Upper lobe of right lung (tissue), 1 donor: ENCODE measurements at places on chromosomes 7 and 10. TPM values are rescaled to one million over a fixed set of nuclear protein-coding genes. Genes with fewer than 3 reads are reported as not detected.

The IFIT1B gene
- not detected for total RNA-seq

- H3K4me3 ChIP-seq, result no peak overlapping the region
- H3K36me3 ChIP-seq, result no peaks in the 10 kb centered on the region
- no peaks in the 10 kb centered on the region for H3K27me3 ChIP-seq
Measured at GRCh38 chr10:77031531-77032187, 605.9 kb downstream of the KCNMA1 start.

DNA sequence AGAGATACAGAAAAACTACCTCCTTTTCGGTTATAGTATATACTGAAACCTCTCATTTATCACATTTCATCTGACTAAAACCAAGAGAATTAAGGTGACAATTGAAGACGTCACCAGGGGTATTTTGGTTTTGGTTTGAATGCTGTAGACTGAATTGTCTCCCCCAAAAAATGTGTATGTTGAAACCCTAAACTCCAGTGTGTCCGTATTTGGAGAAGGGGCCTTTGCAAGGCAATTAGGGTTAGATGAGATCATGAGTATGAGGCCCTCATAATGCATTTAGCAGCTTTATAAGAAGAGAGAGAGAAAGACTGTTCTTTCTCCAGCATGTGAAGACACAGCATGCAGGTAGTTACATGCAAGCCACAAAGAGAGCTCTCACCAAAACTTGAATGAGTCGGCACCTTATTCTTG lies 59.5 kb downstream of the CACNA2D1 start:
- H3K36me3 ChIP-seq, result no peaks in the 10 kb centered on the region
- H3K27ac ChIP-seq, result no peak overlapping the region
- no peaks in the 10 kb centered on the region for H3K4me1 ChIP-seq
- H3K4me3 ChIP-seq, result no peak overlapping the region

The TCF7L2 gene
- 47.4 TPM for total RNA-seq

The RNLS gene
- total RNA-seq, result 3.7 TPM

DNA sequence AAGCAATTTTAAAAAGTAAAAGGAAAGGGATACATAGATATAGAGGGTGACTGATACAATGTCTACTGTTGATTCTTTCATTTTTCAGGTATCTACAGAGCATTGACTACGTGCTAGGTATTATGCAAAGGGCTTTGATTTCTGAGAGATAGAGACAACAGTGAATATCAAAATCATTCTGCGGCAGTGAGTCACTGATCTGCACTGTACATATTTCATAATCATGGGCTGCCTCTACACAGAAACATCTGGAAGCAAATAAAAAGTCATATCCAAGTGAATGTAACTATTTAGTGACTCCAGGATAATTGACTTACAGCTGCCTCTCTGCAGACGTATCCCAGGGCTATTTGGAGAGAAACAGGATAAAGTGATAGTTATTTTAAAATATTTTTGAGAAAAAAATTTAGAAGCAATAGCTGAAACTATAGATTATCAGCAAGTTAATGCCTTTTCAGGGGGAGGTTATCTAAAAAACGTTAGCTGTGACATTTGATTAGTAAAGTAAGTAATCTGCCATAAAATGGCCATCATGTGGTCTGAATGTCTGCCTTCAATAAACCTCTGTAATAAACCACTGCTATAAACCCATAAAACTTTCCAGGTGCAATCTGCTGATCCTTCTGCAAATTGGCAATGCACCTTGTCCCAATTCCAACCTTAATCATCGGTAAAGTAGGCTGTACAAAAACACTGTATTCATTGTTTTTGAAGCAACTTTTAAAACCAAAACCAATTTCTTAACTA lies 43.7 kb downstream of the CPXM2 start:
- no peaks in the 10 kb centered on the region for H3K36me3 ChIP-seq
- no peak overlapping the region for H3K4me3 ChIP-seq
- H3K27me3 ChIP-seq, result no peaks in the 10 kb centered on the region
- H3K4me1 ChIP-seq, result no peaks in the 10 kb centered on the region
- no peak for DNase-seq
- H3K27ac ChIP-seq, result no peak overlapping the region

GRCh38 chr7:23380556-23380955 lies 81.4 kb downstream of the MALSU1 start:
- no peaks in the 10 kb centered on the region for H3K36me3 ChIP-seq
- no peak overlapping the region for H3K27ac ChIP-seq
- no peaks in the 10 kb centered on the region for H3K27me3 ChIP-seq
- no peak overlapping the region for H3K4me3 ChIP-seq
- DNase-seq, result no peak

GRCh38 chr7:124881981-124882380 lies 47.6 kb downstream of the POT1 start:
- H3K27ac ChIP-seq, result no peak overlapping the region
- DNase-seq, result no peak
- no peaks in the 10 kb centered on the region for H3K4me1 ChIP-seq
- H3K36me3 ChIP-seq, result no peaks in the 10 kb centered on the region
- H3K27me3 ChIP-seq, result no peaks in the 10 kb centered on the region

GRCh38 chr10:89887406-89887805 lies 186.0 kb downstream of the KIF20B start:
- no peak overlapping the region for H3K4me3 ChIP-seq
- no peaks in the 10 kb centered on the region for H3K36me3 ChIP-seq
- no peaks in the 10 kb centered on the region for H3K27me3 ChIP-seq
- no peak for DNase-seq

The DENND2A gene
- total RNA-seq, result 26.2 TPM

The INPP5F gene
- total RNA-seq, result 13.9 TPM

DNA sequence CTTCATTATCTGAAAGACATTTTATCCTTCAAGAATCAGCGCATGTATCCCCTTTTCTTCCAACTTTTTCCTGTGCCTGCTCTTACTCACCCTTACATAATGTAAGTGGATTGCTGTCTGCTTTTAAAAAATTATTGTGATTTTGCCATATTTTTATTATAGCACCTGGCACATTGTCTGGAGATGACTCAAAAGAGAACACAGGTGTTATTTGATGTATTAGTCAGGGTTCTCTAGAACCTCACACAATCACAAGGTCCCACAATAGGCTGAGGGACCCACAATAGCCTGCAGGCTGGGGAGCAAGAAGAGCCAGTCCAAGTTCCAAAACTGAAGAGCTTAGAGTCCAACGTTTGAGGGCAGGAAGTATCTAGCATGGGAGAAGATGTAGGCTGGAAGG lies 390.0 kb downstream of the EXOC4 start:
- no peaks in the 10 kb centered on the region for H3K36me3 ChIP-seq
- H3K4me1 ChIP-seq, result no peaks in the 10 kb centered on the region
- no peaks in the 10 kb centered on the region for H3K27me3 ChIP-seq
- H3K27ac ChIP-seq, result no peak overlapping the region
- no peak overlapping the region for H3K4me3 ChIP-seq
- no peak for DNase-seq

The PHKG1 gene
- 0.72 TPM for total RNA-seq

- H3K4me1 ChIP-seq, result no peaks in the 10 kb centered on the region
- H3K4me3 ChIP-seq, result no peak overlapping the region
- no peaks in the 10 kb centered on the region for H3K27me3 ChIP-seq
- H3K27ac ChIP-seq, result no peak overlapping the region
- no peak for DNase-seq
- H3K36me3 ChIP-seq, result peaks cover 11% of the 10 kb centered on the region
Measured at GRCh38 chr7:127741764-127742375, 89.9 kb downstream of the SND1 start.

The SLC26A3 gene
- total RNA-seq, result not detected

- no peak overlapping the region for H3K4me3 ChIP-seq
- DNase-seq, result peak; percentile 68
- no peaks in the 10 kb centered on the region for H3K27me3 ChIP-seq
- H3K27ac ChIP-seq, result peak overlapping the region; percentile 70
- H3K4me1 ChIP-seq, result peaks cover 37% of the 10 kb centered on the region
Measured at GRCh38 chr10:114634609-114634979, 23.5 kb downstream of the ABLIM1 start.
